ENCODE measurements at places on chromosomes 1 and 21.

- no peak for DNase-seq
These were observed 36.5 kb upstream of the DENND1B start for GRCh38 chr1:197811769-197812168.

GRCh38 chr1:19219451-19219850 is 9.4 kb upstream of the UBR4 start:
- no peak for DNase-seq

- no peak for DNase-seq
These were observed 14.1 kb upstream of the NCMAP start for GRCh38 chr1:24541711-24542346.

- no peak for DNase-seq
These were observed 19.6 kb downstream of the FH start for GRCh38 chr1:241499910-241500309.
